Stimulated activated CD8-positive, alpha-beta memory T cell treated with anti-CD3 and anti-CD28 coated beads, Interleukin-7, amount 100 ng/mL, for 4 hours (primary cell): ENCODE measurements at places on chromosomes 6 and 20.
A peak's percentile ranks its signal among the peaks of the same experiment; 100 is the strongest.

DNA sequence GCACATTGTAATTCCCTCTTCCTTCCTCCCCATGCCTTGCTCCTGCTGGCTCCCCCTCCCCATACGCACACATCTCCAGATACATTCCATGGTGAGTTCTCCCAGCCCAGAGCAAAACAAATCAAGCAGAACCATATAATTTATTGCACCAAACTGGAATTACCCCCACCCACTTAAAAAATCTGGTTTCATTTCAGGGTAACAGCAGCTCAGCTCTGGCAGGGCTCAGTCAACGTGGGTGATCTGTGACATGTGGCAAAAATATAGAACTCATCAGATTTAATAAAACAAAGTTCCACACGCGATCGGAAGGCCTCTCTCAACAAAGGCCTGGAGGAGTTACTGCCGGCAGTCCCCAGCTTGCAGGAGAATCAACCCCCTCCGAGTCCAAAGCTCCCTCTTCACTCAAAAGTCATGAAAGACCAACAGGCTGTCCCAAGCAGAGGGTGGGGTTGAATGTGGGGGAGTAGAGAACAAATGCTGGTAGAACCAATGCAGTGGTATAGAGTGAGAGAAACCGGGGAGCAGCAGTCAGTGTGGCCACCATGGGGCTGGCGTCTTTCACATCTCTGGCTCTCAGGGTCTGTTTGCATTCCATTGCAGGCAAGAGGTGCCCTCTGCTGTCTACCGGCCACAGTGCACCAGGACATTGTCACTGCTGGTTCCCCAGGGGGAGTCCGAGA, 323.3 kb upstream of the NT5E start:
- no peak for DNase-seq

DNA sequence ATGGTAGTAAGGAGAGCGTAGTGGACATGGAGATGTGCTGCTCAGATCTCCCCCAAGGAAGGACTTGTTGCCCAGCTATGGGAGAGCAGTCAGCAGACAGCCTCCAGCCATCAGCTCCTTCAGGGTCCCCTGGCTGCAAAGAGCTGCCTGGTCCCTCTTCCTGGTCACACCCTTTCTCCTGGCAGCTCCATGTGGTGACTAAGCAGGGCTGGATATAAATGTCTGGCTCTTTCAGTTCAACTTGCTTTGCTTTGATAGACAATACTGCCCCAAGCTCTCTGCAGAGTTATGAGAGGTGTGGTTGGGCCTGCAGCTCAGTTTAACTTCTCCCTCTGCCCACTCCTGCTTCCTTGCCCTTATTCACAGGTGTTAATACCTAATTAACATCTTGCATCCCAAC, 64.1 kb upstream of the DDR1 start:
- no peak for DNase-seq

- DNase-seq: no peak
These were observed 2.0 kb upstream of the SDC4 start for GRCh38 chr20:45350217-45350616.

GRCh38 chr6:143807103-143807772, 35.9 kb upstream of the LTV1 start:
- no peak for DNase-seq

DNA sequence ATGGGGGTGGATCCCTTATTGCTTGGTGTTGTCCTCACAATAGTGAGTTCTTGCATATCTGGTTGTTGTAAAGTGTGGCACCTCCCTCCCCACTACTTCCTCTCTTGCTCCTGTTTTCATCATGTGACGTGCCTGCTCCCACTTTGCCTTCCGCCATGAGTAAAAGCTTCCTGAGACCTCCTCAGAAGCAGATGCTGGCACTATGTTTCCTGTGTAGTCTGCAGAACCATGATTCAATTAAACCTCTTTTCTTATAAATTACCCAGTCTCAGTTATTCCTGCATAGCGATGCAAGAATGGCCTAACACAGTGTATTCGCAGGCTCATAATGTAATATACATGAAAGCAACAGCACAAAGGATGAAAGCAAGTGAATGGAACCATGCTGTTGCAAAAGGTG, 28.4 kb upstream of the ANKRD60 start:
- DNase-seq: no peak

- no peak for DNase-seq
These were observed 5.8 kb upstream of the CDH4 start for GRCh38 chr20:61246269-61246668.

DNA sequence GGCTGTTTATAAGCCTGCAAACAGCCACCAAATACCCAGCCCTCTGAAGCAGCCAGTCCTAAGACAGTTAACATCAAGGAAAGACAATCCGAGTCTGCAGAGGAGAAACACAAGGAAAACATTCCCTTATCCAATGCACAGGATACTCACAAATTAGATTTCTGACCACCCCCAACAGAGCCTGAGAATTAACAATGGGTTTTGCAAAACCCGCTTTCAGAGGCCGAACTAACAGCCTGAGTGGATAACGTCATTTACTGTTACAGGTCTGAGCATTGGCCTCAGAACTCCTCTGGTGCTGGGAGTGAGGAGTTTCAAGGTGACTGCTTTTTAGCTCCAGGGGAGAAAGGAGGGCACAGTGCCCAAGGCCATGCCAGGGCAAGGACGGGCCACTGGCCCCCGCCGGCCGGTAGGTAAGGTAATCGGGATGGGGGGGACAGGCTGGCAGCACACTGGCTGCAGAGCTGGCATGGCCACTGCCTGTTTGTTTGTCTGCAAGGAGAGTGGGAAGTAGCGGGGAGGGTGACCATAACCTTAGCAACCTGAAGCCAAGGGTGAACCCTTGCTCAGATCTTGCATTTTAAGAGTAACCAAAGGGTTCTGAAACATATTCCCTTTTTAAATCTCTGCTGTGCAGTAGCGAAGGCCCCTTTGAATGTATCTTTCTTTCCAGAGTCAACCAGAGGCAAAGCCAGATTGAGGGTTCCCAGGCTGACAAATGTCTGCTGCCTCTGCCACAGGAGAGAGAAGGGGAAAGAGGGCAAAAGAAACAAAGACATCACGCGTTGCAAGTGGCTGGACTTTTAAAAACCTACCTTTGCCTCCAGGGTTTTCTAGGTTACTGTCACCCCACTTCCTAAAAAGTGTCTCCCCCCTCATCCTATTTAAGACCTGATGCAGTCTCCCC, 3.9 kb downstream of the ZMYND8 start:
- DNase-seq: no peak

DNA sequence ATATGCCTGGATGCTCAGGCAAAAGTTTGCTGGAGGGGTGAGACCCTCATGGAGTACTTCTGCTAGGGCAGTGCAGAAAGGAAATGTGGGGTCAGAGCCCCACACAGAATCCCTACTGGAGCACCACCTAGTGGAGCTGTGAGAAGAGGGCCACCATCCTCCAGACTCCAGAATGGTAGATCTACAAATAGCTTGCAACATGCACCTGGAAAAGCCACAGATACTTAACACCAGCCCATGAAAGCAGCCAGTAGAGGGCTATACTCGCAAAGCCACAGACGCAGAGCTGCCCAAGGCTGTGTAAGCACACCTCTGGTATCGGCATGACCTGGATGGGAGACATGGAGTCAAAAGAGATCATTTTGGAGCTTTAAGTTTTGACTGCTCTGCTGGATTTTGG, 60.7 kb upstream of the GJE1 start:
- DNase-seq: no peak

GRCh38 chr6:36788768-36789167, 50.5 kb downstream of the CPNE5 start:
- no peak for DNase-seq

DNA sequence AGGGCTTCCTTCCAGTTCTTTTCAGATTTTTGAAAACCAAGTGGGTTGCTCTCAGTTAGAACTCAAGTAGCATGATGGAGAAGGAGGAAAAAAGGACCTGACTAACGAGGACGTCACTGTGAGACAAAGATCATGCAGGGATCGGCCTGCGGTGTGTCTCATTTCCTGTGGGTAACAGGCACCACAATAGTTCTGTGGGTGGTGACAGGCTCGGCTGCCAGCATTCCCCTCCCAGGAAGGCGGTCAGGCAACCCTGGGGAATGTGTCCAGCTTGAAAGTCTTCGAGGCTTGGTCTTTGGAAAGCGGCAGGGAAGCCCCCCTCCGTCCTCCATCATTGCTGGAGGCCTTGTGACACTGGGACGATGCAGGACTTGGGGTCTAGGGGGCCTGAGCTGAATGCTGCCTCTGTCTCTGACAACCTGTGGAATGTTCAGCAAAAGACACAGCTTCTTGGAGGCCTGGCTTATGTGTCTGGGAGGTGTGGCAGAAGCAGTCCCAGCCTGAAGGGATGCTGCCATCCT, 121.0 kb downstream of the BCAS1 start:
- DNase-seq: peak; percentile 74

DNA sequence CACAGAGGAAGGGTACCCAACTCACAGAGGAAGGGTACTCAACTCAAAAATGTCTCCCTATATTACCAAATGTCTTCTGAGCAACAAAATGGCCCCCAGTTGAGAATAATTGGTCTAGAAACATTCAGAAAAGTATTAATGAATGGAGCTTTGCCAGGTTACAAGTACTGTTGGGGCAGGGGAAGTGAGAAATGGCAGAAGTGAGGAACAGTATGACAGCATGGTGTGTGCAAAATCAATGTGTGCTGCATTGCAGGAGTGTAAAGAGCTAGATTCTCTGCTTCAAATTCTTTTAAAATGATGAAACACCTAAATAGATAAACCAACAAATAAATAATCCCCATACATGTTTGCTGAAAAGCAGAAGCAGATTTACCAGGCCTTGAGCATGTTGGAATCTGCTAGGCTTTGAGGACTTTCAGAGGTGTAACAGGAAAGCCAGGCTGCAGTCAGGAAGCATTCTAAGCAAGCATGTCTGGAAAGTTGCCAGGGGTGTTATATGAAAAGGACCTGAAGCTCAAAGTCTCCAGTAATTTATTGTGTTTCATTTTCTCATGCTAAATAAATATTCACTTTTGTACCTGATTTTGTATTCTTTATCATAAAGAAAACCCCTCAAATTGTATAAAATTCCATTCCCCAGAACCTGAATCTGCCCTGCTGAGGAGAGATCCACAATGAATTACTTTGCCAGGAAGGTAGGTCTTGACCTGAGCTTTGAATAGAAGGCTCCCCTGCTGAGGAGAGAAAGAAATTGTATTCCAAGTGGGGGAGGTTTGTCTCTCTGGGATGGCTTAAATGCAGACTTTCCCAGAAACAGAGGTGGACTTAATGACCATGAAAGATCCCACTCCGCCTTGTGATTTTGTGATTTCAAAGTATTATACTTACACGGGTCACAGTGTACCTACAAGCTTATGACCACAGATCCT, 265.0 kb upstream of the MARCKS start:
- no peak for DNase-seq

GRCh38 chr6:28349344-28349891, 329 bp upstream of the ZKSCAN3 start:
- no peak for DNase-seq

DNA sequence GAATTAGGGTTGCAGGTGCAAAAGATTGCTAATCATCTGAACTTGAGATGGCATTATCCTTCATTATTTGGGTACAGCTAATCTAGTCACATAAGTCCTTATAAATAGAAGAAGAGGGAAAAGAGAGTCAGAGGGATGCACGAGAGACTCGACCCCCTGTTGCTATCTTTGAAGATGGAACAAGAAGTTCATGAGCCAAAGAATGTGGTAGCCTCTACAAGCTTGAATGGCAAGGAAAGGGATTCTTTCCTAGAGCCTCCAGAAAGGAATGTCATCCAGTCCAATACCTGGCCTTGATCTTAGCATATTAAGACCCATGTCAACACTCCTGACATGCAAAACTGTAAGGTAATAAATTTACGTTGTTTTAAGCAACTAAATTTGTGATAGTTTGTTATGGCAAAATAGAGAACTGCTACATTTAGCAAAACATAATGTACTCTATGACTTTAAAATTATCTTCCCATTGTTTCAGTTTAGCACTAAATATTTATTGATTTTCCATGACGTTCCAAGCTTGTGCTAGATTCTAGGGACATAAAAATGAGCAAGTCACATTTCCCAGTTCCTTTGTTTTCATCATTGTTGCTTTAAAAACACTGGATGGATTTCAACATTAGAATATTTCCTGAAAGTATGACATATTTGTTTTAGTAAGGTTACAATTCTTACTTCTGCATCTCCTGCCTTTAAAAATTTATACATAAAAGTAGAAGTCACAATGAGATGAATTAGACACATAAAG, 12.7 kb downstream of the MANEA start:
- no peak for DNase-seq

GRCh38 chr6:11810854-11811643, 32.4 kb upstream of the ADTRP start:
- DNase-seq: no peak

DNA sequence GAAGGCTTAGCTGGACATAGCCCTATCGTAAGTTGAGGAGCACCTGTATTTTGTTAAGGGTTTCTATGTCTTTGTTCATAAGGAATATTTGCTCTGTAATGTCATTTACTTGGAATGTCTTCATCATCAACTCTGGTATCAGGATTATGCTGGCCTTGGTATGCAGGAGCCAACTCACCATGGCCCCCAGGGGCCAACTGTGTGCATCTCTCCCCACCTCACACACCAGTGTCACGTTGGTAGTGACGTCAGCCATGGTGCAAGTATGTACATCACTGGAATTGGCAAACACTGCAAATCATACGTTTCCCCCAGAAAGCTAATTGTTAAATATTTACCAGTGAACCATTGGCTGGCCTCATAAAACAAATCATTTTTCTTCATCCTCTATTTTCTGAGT, 70.8 kb downstream of the YTHDF1 start:
- no peak for DNase-seq

DNA sequence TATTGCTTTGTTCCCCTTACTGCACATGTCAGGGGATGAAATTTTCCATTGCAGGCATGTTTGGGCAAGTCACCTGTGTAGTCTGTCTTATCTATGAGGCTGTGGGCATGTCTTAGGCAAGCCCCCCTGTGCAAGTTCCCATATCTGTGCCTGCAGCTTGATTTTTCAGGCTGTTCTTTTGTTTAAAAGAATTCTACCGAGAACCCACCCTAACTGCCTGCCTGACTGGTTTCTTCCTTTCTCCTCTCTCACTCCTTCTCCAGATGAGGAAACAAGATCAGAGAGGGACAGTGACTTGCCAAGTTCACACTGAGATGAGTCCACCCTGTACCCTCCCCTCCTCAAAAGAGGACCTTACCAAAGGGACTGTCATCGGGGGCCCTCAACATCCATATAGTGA, 11.0 kb downstream of the TREML2 start:
- no peak for DNase-seq

- no peak for DNase-seq
These were observed 458.2 kb upstream of the JARID2 start for GRCh38 chr6:14787677-14788076.

DNA sequence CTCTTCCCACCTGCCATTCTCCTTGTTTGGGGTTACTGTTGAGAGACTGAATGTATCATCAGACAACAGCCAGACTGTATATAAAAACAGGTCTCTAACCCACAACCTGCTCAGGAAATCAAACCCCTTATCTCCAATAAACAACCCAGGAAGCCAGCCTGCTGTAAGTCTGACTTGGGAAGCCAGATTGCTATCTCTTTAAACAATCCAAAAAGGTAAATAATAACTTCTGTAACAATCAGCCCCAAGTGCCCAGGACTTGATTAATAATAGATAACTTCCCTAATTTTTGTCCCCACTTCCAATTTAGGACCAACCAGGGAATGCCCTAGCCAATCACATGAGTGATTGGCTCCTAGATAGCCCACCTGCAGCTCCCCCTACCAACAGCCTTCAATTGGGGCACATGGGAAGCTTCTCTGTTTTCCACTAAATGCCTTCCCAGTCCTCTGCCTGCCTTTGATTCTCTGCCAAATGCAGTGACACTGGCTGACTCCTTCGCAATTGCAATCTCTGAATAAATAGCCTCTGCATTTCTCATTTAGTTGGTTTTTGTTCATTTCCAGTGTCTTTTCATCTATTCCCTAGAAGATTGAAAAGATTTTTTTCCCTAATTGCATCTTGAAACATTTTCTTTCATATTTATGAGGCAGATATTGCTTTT, 117.1 kb upstream of the TAB2 start:
- DNase-seq: no peak
